ENCODE measurements at places on chromosomes 7 and 10. TPM values are rescaled to one million over a fixed set of nuclear protein-coding genes. Genes with fewer than 3 reads are reported as not detected.

DNA sequence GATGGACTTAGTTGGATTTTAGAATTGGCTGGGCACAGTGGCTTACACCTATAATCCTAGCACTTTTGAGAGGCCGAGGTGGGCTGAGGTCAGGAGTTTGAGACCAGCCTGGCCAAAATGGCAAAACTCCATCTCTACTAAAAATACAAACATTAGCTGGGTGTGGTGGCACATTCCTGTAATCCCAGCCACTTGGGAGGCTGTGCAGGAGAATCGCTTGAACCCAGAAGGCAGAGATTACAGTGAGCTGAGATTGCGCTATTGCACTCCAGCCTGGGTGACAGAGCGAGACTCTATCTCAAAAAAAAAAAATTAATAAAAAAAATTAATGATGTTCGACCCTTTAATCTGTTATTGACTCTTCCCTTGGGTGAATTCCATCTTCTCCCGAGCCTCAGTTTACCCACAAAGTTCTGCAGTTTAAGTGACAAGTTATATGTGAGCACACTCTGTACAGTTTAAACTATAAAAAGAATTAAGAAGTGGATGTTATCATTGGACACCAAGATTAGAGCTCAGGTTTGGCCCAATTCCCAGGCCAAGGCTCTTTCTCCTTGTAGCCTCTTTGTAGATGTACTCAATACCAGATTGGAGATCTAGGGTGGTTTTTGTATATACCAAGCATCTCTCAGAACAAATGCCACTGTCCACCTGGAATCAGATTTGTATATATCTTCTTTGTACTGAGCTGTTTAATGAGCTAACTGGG is 15.0 kb downstream of the KAT6B start:
- no peak for DNase-seq

GRCh38 chr10:70299876-70300275 is 16.1 kb upstream of the NPFFR1 start:
- DNase-seq = no peak

GRCh38 chr7:42618651-42619360 is 293.1 kb downstream of the C7orf25 start:
- no peak for DNase-seq

The ACBD5 gene
- 17.6 TPM for total RNA-seq

The AGR3 gene
- total RNA-seq = not detected

DNA sequence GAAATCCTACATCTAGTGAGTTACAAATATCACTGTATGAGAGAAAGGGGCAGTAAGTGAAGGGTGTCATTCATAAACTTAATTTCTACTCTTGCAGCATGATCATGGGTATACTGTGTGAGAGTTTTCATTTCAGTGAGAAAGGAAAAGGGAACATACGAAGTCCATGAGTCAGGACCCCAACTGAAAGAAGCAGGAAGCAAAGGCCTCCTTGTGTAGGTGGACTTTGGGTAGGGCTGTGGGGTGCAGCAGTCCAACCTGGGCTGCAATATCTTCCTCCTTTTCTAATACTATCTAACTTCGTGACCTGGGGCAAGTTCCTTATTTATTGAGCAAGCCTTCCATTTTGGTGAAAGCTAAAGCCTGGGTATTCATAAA is 248.2 kb upstream of the TCF7L2 start:
- DNase-seq = no peak

GRCh38 chr10:16950656-16951601 is 133.7 kb upstream of the RSU1 start:
- peak; percentile 15 for DNase-seq

DNA sequence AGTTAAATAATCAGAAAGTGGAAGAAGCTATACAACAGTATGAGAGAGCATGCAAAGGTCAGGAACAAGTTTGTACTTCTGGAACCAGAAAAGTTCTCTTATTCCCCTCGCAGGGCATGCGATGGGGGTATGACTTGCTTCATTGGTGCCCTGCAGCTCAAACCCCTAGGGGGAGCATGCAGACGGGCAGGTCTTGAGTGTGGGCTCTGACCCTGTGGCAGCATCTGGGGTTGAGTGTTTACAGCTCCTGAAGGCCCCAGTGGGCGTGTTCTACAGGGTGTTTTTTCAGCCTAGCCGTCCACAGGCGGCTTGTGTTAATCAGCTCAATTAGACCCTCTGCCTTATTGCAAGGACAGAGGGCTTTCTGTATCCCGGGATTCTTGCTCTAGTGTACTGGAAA is 44.5 kb downstream of the KIF20B start:
- no peak for DNase-seq

- no peak for DNase-seq
These were observed 93.7 kb upstream of the PDE1C start for GRCh38 chr7:32163896-32164295.

The ENKUR gene
- total RNA-seq = not detected

DNA sequence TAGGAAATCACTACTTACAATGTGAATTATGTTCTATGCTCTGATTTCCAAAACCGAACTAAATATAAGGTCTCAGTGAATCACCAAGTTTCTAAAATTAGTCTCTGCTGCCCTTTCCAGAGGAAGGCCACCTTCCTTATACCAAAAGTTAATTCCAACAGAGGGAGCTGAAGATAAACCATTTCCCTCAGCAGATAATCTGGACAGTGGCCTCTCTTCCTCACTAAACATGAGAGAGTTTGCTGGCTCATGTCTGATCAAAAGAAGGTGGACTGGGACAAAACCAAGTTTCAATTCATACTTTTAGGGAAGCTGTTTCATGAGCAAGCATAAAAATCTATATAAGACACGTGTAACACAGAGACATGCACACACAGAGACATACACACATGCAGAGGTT is 6.4 kb downstream of the FEZF1 start:
- no peak for DNase-seq

DNA sequence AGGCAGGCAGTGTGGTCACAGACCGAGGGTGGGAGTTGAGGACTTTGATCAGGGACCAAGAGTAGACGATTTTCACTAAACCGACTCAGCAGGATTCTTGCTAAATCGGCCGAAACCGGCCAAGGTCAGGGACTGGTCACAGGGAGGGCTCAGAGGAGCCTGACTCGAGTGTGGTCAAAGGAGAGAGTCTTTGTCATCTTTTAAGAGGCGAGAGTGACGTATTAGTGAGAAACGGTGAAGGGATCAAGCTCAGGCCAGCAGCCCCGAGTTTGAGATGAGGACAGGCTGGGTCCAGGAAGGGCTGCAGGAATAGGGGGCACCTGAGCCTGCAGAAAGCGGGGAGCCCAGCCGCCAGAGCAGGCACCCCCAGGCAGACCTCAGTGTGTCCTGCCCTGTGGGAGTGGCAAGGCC is 41.6 kb upstream of the FAM20C start:
- no peak for DNase-seq

The NRCAM gene
- 1.0 TPM for total RNA-seq

The NAT16 gene
- total RNA-seq = not detected

DNA sequence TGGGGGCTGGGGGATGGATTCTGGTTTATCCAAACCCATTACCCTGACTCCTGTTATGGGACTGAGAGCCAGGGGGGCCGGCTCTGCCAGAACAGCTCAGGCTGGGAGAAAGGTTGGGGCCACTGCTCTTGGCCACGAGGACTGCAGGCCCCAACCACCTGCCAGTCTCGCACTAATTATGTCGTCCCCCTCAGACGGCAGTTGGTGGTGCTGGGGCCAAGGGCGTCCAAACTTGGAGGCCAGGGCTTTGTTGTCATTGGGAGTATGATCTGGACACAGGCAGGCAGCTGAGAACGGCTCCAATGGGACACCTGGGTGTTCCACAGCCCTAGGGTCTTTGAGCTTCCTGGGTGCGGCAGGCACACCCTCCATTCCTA is 34.7 kb downstream of the DRGX start:
- DNase-seq = no peak

- DNase-seq = no peak
These were observed 23.2 kb upstream of the MKI67 start for GRCh38 chr10:128149267-128150014.

All from G401 (cell line).